Cardiac muscle cell (in vitro differentiated cells and primary cell): ENCODE measurements at places on chromosomes 3 and 15.

GRCh38 chr15:44394062-44394461, 33.4 kb upstream of the CTDSPL2 start:
- peak; percentile 77 for DNase-seq

GRCh38 chr15:86060674-86061073, 19.0 kb upstream of the AGBL1 start:
- DNase-seq: no peak

GRCh38 chr15:63243101-63243500, 34.3 kb upstream of the APH1B start:
- DNase-seq: no peak

DNA sequence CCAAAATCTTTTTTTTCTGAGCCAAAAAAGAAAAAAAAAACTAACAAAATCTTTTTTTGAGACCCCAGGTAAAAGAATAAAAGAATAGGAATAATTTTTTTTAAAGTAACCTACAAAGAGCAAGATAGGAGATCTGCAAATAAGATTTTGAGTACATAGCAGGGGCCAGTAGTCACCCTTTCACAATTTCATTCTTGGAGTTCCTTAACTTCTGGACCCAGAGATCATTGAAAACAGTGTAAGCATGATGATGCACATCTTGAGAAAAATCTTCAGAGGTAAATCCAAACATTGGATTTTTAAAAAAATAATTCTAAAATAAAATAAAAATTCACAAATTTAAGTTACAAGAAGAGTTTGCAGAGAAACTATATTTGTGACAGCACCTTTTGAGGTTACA, 18.8 kb downstream of the TFRC start:
- DNase-seq: no peak

DNA sequence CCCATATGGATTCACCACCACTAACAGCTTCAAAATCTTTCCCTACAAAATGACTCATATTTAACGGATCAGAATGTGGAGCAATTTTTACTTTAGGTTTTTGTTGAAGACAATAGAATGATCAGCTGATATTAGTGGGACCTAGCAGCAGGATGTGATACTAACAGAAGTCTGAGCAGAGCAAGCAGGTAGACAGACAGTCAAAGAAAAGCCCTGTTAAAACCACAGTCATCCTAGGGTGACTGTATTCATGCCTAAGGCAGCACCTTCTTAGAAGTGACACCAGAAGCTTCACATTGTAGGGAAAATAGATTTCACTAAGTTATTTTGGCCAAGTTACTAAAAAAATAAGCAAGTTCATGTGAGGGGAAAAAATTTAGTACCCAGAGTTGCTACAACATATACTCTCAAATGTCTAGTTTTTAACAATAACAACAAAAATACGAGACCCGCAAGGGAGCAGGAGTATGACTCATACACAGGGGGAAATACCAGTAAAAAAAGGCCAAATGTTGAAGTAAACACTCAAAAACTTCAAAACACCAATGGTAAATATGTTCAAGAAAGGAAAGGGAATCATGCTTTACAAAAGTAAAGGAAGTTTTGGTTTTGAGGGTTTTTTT, 590.9 kb downstream of the EPHA3 start:
- no peak for DNase-seq
